Right atrium auricular region (tissue), 2 donors: ENCODE measurements at places on chromosomes 5 and 9. TPM values are rescaled to one million over a fixed set of nuclear protein-coding genes. Genes with fewer than 3 reads are reported as not detected.

- H3K36me3 ChIP-seq: no peaks in the 10 kb centered on the region
- no peak for DNase-seq
- no peaks in the 10 kb centered on the region for H3K27me3 ChIP-seq
- no peaks in the 10 kb centered on the region for H3K4me1 ChIP-seq
- no peak overlapping the region for H3K4me3 ChIP-seq
Observed at GRCh38 chr9:107935931-107936330, 446.4 kb upstream of the KLF4 start.

Gene COL23A1
- total RNA-seq: 5.7 TPM

DNA sequence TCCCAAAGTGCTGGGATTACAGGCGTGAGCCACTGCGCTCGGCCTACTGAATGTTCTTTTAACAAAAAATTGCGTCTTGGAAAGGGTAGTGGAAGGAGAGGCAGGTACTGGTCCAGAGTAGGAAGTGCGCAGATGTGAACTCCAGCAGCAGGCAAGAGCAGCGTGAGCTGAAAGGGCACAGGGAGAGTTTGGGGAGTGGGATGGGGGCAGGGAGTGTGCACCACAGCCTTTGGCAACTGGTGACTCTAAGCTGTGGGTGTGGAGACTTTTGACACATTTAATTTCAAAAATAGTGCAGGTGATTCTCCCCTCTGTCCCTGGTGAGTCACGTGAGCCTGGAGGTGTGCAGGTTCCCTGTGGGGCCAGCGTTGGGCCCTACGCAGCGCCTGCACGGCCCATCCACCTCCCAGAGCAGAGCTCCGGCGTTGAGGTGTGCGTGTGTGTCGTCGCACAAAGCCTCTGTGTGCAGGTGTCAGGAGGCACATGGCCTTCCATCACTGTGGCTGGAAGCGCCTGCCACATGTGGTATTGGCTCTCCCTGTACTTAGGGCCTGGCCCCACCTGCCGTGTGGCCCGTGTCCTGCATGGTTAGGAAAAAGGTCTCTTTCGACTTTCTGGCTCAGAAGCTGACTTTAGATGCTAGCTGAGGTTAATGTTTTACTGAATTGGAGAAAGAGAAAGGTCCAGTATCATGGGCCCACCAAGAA lies 11.5 kb downstream of the SQSTM1 start:
- peaks cover 17% of the 10 kb centered on the region for H3K4me1 ChIP-seq

GRCh38 chr9:6229619-6230018 lies 14.0 kb downstream of the IL33 start:
- no peak for DNase-seq
- peak overlapping the region; percentile 40 for H3K27ac ChIP-seq
- H3K4me3 ChIP-seq: no peak overlapping the region
- no peaks in the 10 kb centered on the region for H3K36me3 ChIP-seq
- H3K4me1 ChIP-seq: no peaks in the 10 kb centered on the region

- no peak overlapping the region for H3K27ac ChIP-seq
- H3K4me3 ChIP-seq: no peak overlapping the region
- no peaks in the 10 kb centered on the region for H3K36me3 ChIP-seq
Observed at GRCh38 chr5:154278186-154278585, 87.7 kb downstream of the GALNT10 start.

- no peak overlapping the region for H3K4me3 ChIP-seq
- H3K27me3 ChIP-seq: no peaks in the 10 kb centered on the region
- no peaks in the 10 kb centered on the region for H3K4me1 ChIP-seq
Observed at GRCh38 chr9:34001298-34001697, 47.4 kb downstream of the UBAP2 start.

Gene COL5A1
- total RNA-seq: 22.0 TPM
